Type B pancreatic cell (in vitro differentiated cells): ENCODE measurements at places on chromosomes 3 and 15.

DNA sequence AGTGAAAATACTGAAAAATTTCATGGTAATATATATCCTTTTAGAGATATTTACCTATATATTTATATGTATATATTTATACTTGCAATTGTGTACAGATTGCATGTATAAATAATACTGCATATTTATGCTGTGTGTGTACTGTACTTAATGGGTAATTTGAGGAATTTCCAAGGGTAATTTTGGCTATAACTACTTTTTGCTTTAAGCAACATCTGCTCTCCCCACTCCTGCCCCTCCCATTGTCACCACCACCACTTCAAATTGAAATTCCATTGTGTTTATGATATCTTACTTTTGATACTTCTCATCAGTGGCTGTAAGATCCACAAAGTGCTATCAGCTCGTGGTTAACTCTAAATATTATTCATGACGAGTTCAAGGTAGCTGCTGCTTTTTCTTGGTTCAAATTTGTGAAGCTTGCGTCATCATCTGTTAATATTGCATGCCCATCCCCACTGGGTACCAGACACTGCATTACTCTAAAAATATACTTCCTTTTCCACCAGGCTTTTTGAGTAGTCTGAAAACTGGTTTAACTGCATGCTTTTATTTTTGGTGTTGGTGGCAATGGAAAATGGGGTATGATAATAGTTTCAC, 91.7 kb upstream of the MITF start:
- no peak for DNase-seq

- no peak for DNase-seq
Measured at GRCh38 chr15:101689901-101690300, 34.4 kb downstream of the TARS3 start.

DNA sequence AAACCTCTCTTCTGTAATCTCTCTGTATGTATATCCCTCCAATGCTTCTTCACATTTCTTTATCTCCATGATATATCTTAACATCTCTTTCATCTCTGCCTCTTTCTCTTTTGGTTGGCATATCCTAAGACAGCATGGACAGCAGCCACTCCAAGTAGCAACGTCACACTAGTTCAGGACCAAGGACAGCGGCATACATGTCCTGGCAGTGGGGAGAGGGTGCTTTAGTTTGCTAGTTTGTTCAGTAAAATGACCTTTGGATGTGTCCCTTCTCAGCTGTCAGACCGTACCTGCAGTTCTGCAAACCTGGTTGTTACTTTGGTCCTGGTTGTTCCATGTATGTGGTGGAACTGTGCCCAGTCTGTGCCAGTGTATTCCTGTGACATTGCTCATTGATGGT, 225.6 kb upstream of the ROPN1 start:
- peak; percentile 78 for DNase-seq

GRCh38 chr15:39130556-39131379, 450.1 kb upstream of the THBS1 start:
- DNase-seq, result no peak

GRCh38 chr3:196590279-196590678, 21.8 kb downstream of the FBXO45 start:
- no peak for DNase-seq

GRCh38 chr15:41966920-41967465, 5.4 kb downstream of the EHD4 start:
- DNase-seq, result peak; percentile 54

DNA sequence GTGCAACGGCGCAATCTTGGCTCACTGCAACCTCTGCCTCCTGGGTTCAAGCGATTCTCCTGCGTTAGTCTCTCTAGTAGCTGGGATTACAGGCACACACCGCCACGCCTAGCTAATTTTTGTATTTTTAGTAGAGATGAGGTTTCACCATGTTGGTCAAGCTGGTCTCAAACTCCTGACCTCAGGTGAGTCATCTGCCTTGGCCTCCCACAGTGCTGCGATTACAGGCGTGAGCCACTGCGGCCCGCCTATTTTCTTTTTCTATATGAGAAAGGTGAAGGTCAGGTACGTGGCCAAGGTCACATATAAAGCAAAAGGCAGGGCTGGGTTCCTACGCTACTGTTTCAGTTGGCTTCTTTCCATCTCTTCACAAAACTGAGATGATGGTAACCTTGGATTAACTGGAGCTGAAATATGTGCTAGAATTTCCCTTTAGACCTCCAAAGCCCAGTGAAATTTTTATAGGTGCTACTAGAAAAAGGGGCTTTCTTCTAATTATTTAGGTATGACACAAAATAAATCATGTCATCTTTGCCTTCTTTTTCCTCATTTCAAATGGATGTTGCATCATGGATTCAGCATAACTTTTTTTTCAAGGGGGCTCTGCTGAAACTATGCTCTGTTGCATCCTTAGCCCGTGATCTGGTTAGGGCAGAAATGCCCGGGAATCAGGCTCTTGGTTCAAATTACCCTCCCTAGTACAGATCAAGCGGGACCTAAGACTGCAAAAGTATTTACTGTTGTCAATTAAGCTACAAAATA, 68.5 kb downstream of the MYO1E start:
- DNase-seq, result no peak

DNA sequence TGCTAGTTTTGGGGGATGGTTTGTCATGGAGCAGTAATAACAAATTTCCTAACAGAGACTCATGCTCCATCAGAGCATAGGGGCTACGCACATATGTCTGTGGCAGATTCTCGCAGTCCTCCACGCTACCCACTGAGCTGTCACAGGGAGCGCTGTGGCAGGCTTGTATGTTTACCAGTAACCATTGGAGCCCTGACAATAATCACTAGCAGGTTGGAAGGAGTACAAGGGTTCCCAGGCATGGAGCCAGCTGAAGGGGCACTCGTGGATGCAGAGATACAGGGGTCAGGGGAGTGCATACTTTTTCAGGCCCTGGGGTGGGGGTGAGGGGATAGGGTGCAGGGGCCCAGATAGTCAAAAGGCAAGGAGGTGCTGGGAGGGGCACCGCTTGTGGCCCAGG, 7.9 kb upstream of the GP9 start:
- DNase-seq, result no peak
